Pancreas (tissue), 10 donors: ENCODE measurements at places on chromosomes 7 and 10. TPM values are rescaled to one million over a fixed set of nuclear protein-coding genes. Genes with fewer than 3 reads are reported as not detected.

The ACSM6 gene
- 1.6 TPM for total RNA-seq

The MBL2 gene
- total RNA-seq: not detected

The INMT gene
- total RNA-seq: 10.3 TPM

The DNAJC12 gene
- 23.9 TPM for total RNA-seq

The LRRC61 gene
- 7.1 TPM for total RNA-seq

DNA sequence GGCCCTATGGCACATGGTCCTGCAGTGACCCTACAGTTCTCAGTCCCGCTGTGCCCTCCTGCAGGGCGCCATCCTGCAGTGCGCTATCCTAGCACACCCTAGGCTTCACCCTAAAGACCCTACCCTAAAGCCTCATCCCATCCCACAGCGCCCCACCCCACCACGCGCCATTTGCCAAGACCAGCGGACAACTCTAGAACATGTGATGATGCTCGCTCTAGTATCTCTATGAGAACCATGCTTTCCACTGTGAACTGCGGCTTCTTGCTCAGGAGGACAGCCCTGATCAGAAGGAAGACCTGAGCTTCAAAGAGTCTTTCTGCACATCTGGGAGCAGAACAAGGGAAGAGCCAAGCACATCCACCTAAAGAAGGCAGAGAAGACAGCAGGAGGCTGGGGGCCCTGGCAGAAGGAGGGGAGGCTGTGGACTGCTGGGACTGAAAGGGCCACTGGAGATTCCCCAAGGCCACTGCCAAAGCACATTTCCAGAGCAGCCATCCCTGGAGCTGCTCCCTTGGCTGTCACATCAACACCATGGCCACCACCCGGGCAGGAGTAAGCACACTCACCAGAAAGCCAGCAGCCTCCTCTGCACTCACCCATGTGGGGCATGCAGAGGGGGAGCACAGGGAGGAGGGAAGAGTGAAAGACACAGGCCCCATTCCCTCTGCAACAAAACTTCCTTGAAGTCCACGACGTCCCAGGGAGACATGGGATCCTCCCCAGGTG lies 134.1 kb downstream of the TNS3 start:
- peak overlapping the region; percentile 33 for H3K27ac ChIP-seq
- H3K4me3 ChIP-seq: no peak overlapping the region
- no peaks in the 10 kb centered on the region for H3K27me3 ChIP-seq
- no peaks in the 10 kb centered on the region for H3K36me3 ChIP-seq

- no peaks in the 10 kb centered on the region for H3K27me3 ChIP-seq
- no peak for DNase-seq
- no peak overlapping the region for H3K27ac ChIP-seq
- no peaks in the 10 kb centered on the region for H3K36me3 ChIP-seq
Observed at GRCh38 chr7:71343892-71344291, 211.9 kb downstream of the GALNT17 start.

- H3K4me1 ChIP-seq: no peaks in the 10 kb centered on the region
- H3K36me3 ChIP-seq: no peaks in the 10 kb centered on the region
- H3K4me3 ChIP-seq: no peak overlapping the region
- no peak for DNase-seq
- H3K27me3 ChIP-seq: no peaks in the 10 kb centered on the region
Observed at GRCh38 chr10:47009215-47009838, 98.1 kb downstream of the PTPN20 start.

- no peaks in the 10 kb centered on the region for H3K4me1 ChIP-seq
- no peak for DNase-seq
- no peaks in the 10 kb centered on the region for H3K27me3 ChIP-seq
- H3K27ac ChIP-seq: no peak overlapping the region
Observed at GRCh38 chr7:140275069-140275965, 98.5 kb upstream of the KDM7A start.

DNA sequence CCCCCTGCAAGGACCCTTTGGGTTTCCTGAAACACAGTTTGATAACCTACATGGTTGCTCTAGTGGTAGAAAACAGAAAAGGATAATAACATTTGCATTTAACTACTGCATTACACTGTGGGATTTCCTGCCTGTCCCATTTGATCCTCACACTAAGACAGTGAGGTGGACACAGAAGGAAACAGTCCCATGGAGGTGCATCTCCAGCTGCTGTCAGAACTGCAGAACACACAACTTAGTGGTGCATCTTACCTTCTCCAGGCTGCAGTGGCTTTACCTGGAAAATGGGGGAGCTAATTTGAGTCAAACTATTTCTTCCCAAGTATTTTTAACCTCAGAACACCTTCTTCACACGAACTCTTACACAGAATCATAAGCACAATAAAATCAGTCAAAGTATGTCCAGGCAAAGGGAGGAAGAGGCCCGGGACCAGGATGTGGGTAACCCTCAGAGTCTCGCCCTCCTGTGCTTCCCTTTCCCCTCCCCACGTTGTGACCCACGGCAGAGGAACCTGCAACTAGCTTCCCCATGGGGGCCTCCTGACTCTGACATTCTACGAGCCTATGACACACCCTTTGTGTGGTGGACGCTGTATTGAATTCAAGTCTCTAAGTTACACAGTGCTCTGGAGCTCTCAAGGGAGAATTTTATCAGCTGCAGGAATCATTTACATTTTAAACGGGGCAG lies 33.7 kb downstream of the SCRN1 start:
- no peaks in the 10 kb centered on the region for H3K27me3 ChIP-seq
- no peak overlapping the region for H3K4me3 ChIP-seq
- H3K27ac ChIP-seq: no peak overlapping the region
- H3K4me1 ChIP-seq: no peaks in the 10 kb centered on the region
- H3K36me3 ChIP-seq: no peaks in the 10 kb centered on the region

- H3K27ac ChIP-seq: no peak overlapping the region
- no peak overlapping the region for H3K4me3 ChIP-seq
- H3K36me3 ChIP-seq: no peaks in the 10 kb centered on the region
- DNase-seq: no peak
- H3K27me3 ChIP-seq: no peaks in the 10 kb centered on the region
Observed at GRCh38 chr7:128725531-128725930, 13.6 kb upstream of the CALU start.

DNA sequence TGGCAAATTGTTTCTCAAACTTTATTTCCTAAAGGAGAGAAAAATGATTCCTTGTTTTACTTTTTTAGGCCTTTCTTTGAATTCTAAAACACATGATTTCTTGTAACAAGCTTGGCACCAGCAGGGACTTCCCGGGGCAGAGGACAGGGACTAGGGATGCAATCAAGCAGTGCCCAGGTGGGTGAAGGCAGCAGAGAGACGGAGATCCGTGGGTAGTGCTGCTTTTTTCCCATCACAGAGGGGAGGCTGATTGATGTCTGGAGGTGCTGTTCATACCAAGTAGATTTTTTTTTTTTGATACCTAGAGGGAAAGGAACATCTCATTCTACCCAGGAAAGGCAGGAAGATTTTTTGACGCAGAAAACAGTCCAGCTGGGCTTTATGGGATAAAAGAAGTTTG lies 91.9 kb downstream of the FAM171A1 start:
- no peaks in the 10 kb centered on the region for H3K4me1 ChIP-seq
- H3K4me3 ChIP-seq: no peak overlapping the region
- DNase-seq: no peak
- no peaks in the 10 kb centered on the region for H3K27me3 ChIP-seq
- H3K27ac ChIP-seq: no peak overlapping the region

- no peaks in the 10 kb centered on the region for H3K4me1 ChIP-seq
- H3K4me3 ChIP-seq: no peak overlapping the region
- H3K27ac ChIP-seq: no peak overlapping the region
- no peaks in the 10 kb centered on the region for H3K36me3 ChIP-seq
- H3K27me3 ChIP-seq: no peaks in the 10 kb centered on the region
Observed at GRCh38 chr7:79610313-79610712, 156.8 kb upstream of the MAGI2 start.

GRCh38 chr7:136655414-136655813 lies 213.0 kb upstream of the CHRM2 start:
- H3K36me3 ChIP-seq: no peaks in the 10 kb centered on the region
- H3K4me3 ChIP-seq: no peak overlapping the region
- H3K4me1 ChIP-seq: no peaks in the 10 kb centered on the region

- no peak overlapping the region for H3K4me3 ChIP-seq
- H3K27me3 ChIP-seq: no peaks in the 10 kb centered on the region
- H3K4me1 ChIP-seq: no peaks in the 10 kb centered on the region
- no peak for DNase-seq
Observed at GRCh38 chr10:44668336-44668735, 242.8 kb upstream of the TMEM72 start.

GRCh38 chr7:70553364-70553763 lies 578.6 kb upstream of the GALNT17 start:
- H3K27me3 ChIP-seq: no peaks in the 10 kb centered on the region
- no peaks in the 10 kb centered on the region for H3K36me3 ChIP-seq
- DNase-seq: no peak
- no peak overlapping the region for H3K4me3 ChIP-seq
- no peak overlapping the region for H3K27ac ChIP-seq

DNA sequence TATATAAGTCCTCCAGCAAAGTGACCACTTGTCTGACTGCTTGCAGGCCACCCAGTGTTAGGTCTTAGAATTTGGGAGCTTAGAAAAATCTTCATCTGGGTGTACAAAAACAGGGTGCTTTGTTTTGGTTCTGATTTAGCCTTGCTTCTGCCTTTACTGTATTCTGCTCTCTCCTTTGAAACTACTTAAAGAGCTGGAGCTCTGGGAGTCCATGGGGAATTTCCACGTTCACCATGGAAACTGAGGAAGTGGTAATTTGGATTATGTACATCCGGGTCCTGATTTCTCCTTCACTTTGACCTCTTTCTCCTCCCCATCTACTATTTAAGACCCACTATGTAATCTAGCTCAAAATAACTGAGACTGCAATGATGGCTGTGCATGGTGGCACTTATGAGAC lies 103.0 kb downstream of the JAZF1 start:
- no peak for DNase-seq
- H3K4me3 ChIP-seq: no peak overlapping the region
- no peaks in the 10 kb centered on the region for H3K27me3 ChIP-seq
- no peak overlapping the region for H3K27ac ChIP-seq
- H3K4me1 ChIP-seq: no peaks in the 10 kb centered on the region

DNA sequence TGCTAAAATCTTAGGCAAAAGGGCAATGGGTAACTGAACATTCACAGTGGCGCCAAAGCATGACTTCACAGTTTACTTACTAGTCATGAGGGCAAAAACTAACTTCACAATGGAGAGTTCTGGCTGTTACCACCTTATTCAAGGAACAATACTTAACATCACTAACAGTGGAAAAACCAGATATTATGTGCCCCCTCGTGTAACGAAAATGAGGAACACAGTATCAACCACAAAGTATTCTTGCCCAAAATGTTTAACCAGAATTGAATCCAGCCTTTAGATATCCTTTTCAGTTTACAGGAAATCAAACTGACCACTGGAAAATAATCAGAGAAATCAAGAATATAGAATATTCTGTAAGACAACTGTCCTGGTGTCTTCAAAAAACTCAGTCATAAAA lies 9.5 kb downstream of the C7orf25 start:
- H3K27me3 ChIP-seq: no peaks in the 10 kb centered on the region
- no peak for DNase-seq
- H3K4me1 ChIP-seq: no peaks in the 10 kb centered on the region
- no peak overlapping the region for H3K27ac ChIP-seq

GRCh38 chr10:6135039-6135438 lies 46.2 kb downstream of the RBM17 start:
- no peaks in the 10 kb centered on the region for H3K4me1 ChIP-seq
- no peak for DNase-seq
- no peaks in the 10 kb centered on the region for H3K36me3 ChIP-seq
- H3K4me3 ChIP-seq: no peak overlapping the region

DNA sequence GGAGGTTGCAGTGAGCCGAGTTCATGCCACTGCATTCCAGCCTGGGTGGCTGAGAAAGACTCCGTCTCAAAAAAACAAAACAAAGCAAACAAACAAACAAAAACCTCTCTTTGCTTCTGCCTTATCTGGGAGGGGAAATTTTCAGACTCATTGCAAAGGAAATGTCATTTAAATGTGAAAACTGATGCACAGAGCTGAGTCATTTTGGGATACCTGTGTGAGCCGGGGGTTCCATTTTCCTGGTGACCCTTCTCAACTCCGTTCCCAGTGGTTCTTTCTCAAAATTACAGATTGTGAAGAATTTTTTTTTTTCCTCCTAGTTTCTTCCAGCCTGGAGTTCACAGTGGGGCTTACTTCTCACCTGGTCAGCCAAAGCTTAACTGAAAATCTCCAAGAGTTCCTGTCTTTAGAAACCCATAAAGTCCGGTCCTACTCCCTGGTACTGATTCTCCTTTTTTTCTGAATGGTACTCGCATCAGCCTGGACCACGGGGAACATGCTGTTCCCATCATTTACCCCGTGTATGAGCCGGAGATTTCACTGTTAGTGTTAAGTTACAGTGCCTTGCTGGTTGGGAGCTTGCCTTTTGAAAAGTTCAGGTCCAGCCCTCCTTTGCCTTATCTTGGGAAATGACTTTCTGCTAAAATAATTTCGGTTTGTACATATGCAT lies 56.9 kb downstream of the RBM20 start:
- no peaks in the 10 kb centered on the region for H3K4me1 ChIP-seq
- no peak overlapping the region for H3K4me3 ChIP-seq

GRCh38 chr7:35004531-35005095 lies 32.7 kb downstream of the DPY19L1 start:
- no peak for DNase-seq
- H3K4me3 ChIP-seq: no peak overlapping the region
- H3K27me3 ChIP-seq: no peaks in the 10 kb centered on the region
- no peaks in the 10 kb centered on the region for H3K4me1 ChIP-seq
- no peaks in the 10 kb centered on the region for H3K36me3 ChIP-seq
- peak overlapping the region; percentile 50 for H3K27ac ChIP-seq

DNA sequence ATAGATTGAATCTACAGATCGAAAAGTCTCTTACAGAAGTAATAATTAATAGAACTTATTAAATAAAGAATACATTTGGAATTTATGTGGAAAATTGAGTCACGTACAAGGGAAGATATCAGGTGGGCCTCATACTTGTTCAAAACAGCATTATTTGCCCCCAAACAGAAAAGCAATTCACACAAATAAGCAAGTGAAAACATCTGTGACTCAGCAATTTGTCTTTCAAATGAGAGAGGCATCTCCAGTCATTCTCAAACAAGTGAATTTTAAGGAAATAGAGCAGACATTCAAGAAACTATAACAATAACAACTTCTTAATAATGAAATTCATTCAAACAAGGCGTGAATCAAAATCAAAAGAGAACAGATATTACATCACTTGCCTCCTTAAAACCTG lies 50.1 kb downstream of the SEMA3A start:
- no peaks in the 10 kb centered on the region for H3K27me3 ChIP-seq
- no peak overlapping the region for H3K27ac ChIP-seq
- no peak overlapping the region for H3K4me3 ChIP-seq
- H3K4me1 ChIP-seq: no peaks in the 10 kb centered on the region
- no peaks in the 10 kb centered on the region for H3K36me3 ChIP-seq

- H3K4me3 ChIP-seq: no peak overlapping the region
- H3K27ac ChIP-seq: no peak overlapping the region
- DNase-seq: no peak
- no peaks in the 10 kb centered on the region for H3K4me1 ChIP-seq
- no peaks in the 10 kb centered on the region for H3K36me3 ChIP-seq
- H3K27me3 ChIP-seq: no peaks in the 10 kb centered on the region
Observed at GRCh38 chr10:119289227-119289920, 82.0 kb downstream of the GRK5 start.
